ENCODE measurements at places on chromosomes 13 and 19.

GRCh38 chr13:99207511-99207910 is 6.9 kb downstream of the UBAC2 start:
- DNase-seq = no peak

DNA sequence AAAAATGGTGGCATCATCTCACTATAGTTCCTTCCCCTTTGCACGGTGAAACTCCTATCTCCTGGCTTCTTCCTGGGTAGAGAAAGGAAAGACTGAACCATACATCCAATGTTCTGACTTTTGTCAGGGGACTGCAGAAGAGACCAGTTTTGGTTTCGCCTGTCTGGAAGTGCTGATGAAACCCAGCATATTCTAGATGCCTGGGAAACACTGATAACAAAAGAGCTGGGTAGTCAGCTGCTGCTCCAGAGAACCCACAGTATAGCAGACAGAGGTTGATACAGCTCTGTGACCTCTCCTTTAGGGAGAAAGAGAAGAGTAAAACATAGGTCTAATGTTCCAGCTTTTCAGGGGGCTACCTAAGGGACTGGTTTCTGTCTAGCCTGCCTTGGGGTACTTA is 695.3 kb downstream of the DIAPH3 start:
- DNase-seq = no peak

DNA sequence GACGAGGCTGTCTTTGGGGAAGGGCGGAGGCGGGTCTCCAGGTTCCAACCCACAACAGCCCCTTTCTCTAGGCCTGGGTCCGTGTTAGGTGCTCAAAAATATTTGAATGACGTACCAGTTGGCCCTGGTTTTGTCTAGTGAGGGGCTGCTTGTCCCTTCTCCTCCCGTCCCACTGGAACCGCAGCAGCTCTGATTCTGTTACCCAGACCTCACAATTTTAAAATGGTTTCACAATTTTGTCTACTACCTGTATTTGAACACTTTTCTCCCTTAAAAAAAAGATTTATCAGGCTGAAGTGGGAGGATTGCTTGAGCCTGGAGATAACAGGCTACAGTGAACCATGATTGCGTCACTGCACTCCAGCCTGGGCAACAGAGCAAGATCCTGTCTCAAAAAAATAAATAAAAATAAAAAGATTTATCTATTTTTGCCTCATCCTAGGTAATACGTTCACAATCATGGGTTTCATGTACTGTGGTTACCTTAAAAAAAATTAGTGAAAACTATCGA is 1.3 kb upstream of the IRF2BP1 start:
- DNase-seq = no peak

- DNase-seq = no peak
Measured at GRCh38 chr19:1854542-1855039, 6.3 kb upstream of the REXO1 start.

DNA sequence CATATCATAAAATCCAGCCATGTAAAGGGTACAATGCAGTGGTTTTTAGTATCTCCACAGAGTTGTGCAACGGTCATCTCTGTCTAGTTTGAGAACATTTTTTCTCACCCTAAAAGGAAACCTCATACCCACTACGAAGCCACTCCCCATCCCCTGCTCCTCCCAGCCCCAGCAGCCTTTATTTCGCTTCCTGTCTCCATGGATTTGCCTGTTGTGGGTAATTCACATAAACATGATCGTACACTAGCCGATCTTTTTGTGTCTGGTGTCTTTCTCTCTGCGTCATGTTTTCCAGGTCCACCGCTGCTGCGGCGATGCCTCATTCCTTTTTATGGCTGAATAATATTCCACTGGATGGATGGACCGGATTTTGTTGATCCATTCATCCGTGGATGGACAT is 28.6 kb downstream of the BICRA start:
- no peak for DNase-seq

DNA sequence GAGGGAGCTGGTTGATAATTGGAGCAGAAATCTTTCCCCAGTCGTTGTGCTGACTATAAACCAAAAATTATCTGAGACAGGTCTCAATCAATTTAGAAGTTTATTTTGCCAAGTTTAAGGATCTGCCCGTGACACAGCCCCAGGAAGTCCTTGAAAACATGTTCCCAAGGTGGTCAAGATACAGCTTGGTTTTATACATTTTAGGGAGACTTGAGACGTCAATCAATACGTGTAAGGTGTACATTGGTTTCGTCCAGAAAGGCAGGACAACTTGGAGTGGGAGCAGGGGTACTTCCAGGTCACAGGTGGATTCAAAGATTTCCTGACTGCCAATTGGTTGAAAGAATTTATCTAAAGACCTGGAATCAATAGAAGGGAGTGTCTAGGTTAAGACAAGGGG is 17.6 kb downstream of the CFAP97D2 start:
- no peak for DNase-seq

- no peak for DNase-seq
Measured at GRCh38 chr13:23934520-23934919, 37.2 kb upstream of the C1QTNF9B start.

- DNase-seq = no peak
Measured at GRCh38 chr13:33153421-33154404, 131.8 kb downstream of the STARD13 start.

DNA sequence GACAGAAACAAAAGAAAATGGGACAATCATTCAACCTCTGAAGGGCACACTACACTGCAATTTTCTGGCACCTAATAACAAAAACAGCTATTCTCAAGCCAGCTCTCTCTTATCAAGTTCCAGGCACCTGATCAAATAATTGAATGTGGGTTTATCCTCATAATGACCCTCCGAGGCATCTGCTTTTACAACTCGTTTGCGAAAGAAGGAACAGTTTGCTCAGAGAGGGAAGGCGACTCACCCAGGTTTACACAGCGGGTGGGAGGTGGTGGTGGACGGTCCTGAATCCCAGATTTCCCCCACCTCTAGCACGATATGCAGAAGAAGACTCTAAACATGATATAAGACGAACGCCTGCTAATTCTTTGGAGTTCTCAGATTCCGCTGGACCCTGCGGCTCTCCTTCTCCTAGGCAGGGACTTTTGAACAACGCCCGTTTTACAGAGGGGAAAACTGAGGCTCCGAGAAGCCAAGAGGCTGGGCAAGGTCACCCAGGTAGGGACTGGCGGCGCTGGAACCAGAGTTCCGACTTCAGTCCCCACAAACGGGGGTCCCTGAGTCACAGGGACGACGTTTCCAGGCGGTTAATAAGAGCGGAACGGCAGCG is 641 bp downstream of the SGTA start:
- DNase-seq = no peak
